ENCODE measurements at places on chromosomes 11 and 22. TPM values are rescaled to one million over a fixed set of nuclear protein-coding genes. Genes with fewer than 3 reads are reported as not detected.

DNA sequence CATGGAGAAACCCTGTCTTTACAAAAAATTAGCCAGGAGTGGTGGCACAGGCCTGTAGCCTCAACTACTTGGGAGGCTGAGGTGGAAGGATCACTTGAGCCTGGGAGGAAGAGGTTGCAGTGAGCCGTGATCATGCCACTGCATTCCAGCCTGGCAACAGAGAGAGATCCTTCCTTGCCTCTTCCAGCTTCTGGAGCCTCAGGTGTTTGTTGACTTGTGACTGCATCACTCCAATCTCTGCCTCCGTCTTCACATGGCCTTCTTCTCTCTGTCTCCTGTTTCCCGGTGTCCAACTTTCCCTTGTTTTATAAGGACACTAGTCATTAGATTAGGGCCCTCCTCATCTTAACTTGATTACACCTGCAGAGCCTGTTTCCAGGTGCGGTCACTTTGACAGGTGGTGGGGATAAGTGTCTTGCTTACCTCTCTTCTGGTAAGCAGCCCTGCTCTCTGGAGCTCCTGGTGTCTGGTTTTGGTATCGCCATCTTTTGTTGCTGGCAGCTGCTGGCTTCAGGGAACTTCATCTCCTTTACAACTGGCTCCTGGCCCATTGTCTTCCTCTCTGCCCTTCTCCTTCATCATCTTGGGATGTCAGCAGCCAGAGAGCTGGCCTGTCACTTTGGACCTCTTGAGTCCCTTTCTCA lies 8.2 kb upstream of the USP2 start:
- DNase-seq: no peak

GRCh38 chr22:46587492-46588278 lies 32.5 kb upstream of the GRAMD4 start:
- DNase-seq: no peak

- DNase-seq: no peak
Observed at GRCh38 chr11:125441648-125442410, 54.2 kb downstream of the FEZ1 start.

GRCh38 chr22:37427135-37427710 lies at the start of gene ELFN2:
ELFN2 (minus strand) TSS chr22:37427479; CDS start chr22:37375534, 51,945 bp downstream.
- no peak for DNase-seq

GRCh38 chr22:31846161-31847115 lies 92.6 kb downstream of the DEPDC5 start:
- DNase-seq: peak; percentile 57

Gene FAM83F
- not detected for total RNA-seq

Gene OR52A1
- not detected for total RNA-seq

Gene MUC5AC
- total RNA-seq: under 0.01 TPM

Data from fibroblast of the aortic adventitia (primary cell).